ENCODE measurements at places on chromosomes 7 and 10.
A peak's percentile ranks its signal among the peaks of the same experiment; 100 is the strongest.

DNA sequence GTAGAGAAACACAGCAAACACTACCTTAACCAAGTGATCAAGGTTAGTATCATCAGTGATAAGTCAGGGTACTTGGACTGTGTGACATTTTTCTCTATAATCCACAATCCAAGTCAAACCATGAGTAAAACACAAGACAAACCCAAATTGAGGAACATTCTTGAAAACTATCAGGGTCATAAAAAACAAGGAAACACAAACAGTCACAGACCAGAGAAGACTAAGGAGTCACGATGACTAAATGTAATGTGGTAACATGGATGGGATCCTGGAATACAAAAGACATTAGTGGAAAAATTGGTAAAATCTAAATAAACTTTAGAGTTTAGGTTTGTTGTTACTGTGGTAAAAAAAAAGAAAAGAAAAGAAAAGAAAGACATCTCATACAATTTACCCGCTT is 103.8 kb downstream of the ARMH3 start:
- DNase-seq = no peak

GRCh38 chr10:132572545-132572937 is 35.0 kb downstream of the INPP5A start:
- DNase-seq = no peak

DNA sequence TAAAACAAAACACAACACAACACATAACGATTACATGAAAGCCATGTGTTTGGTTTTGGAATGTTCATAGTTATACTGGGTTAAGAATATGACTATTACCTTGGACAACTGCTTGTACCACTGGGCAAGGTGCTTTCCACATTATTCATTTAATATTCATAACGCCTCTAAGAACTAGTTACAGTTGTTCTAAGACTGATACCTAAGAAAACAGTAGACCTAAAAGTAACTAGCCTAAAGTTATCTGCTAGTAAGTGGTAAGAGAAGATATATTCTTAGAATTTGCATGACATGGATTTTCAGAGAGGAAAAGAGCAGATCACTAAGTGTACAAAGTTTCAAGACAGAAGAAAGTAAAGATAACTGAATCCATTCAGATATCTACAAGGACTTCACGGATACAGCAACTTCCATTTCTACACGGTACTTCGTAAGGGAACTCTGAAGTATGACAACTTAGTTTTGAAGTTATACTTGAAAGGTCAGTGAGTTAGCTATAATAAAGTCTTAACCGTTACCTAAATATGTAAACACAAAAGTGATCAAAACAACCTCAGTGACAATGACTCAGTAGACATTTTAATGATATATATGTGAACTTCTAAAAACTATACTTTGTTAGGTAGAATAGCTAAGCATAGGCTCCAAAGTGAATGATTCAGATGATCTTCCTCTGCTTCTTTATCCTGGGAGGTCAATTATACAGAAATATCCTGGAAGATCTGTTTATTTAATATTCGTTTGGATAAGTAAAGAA is 65.1 kb downstream of the MINDY3 start:
- no peak for DNase-seq

GRCh38 chr10:20007426-20007825 is 191.2 kb downstream of the PLXDC2 start:
- no peak for DNase-seq

GRCh38 chr7:101527844-101528667 is 101.0 kb downstream of the MYL10 start:
- no peak for DNase-seq

DNA sequence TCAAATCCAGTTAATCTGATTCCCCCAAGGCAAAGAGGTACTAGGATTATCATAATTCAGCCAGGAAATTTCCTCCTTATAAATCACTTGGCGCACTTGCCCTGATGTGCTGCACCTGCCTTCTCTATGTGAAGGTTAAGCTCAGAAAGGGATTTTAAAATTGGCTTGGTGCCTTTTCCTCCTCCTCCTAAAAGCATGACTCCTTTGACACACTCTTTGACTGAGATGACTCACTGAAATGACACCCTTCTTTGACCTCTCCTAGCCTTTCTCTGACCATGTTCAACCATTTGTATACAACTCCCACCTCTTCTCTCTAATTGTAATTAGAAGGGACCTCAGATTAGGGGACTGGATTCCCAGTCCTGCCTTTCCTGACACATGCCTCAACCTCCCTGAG is 46.5 kb downstream of the ABLIM1 start:
- no peak for DNase-seq

DNA sequence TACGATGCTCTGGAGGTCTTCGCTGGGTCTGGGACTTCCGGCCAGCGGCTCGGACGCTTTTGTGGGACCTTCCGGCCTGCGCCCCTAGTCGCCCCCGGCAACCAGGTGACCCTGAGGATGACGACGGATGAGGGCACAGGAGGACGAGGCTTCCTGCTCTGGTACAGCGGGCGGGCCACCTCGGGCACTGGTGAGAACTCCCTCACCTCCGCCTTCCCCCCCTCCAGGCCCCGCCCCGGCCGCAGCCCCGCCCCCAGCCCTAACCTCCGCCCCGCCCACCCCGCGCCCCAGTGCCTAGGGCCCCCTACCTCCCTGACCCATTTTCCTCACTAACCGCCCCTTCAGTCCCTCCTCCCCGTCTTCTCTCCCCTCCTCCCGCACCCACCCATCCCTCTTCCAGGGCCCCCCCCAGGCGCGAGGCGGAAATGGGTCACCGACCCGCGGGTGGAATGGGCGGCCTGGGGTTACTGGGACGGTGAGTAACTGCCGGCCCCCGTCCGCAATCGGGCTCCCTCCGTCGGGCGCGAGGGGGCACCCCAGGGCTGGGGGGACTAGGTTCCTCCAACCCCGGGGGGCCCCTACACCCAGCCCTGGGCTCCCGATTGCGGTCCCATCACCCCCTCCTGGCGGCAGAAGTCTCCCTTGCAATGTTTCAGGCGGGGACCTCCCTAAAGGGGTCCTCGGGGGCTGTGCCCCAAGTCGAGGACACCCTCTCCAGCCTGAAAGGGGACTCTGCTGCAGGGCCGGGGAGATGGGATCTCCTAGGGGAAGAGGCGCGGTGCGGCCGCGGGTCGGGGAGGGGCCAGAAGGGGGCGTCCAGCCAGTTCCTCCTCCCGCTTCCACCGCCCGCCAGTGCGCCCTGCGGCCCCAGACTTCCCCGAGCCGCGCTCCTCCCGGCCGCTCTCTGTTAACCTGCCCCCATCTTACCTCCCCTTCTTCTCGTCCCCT is 2.1 kb downstream of the PCOLCE start:
- DNase-seq = peak; percentile 17

DNA sequence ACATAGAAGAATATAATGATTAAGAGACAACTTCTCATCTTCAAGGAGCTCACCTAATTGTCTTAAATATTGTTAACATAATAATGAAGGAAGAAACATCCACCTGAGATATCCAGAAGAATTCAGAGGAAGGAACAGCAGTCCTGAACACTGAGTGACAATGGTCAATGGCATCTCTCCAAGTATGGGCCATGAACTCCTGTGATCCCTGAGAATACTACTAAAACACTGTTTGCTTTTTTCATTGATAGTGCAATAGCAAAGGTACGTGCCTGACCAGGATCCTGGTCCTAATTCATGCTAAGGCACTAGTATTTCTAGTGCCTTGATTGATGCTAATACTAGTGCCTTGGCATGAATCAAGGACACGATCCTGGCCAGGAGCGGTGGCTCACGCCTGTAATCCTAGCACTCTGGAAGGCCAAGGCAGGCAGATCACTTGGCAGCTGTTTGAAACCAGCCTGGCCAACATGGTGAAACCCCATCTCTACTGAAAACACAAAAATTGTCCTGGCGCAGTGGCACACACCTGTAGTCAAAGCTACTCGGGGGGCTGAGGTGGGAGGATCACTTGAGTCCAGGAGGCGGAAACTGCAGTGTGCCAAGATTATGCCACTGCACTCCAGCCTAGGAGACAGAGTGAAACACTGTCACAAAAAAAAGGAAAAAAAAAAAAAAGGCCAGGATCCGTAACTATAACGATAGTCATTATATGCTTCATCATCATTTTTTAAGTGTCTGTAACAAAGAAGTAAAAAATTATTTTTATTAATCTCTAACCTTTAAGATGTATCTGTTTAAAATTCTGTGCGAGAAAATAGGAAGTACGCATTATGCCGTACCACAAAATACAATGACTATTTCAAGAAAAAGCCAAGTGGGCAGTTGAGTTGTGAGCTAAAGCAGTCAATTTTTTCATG is 49.1 kb downstream of the SRPK2 start:
- DNase-seq = no peak

DNA sequence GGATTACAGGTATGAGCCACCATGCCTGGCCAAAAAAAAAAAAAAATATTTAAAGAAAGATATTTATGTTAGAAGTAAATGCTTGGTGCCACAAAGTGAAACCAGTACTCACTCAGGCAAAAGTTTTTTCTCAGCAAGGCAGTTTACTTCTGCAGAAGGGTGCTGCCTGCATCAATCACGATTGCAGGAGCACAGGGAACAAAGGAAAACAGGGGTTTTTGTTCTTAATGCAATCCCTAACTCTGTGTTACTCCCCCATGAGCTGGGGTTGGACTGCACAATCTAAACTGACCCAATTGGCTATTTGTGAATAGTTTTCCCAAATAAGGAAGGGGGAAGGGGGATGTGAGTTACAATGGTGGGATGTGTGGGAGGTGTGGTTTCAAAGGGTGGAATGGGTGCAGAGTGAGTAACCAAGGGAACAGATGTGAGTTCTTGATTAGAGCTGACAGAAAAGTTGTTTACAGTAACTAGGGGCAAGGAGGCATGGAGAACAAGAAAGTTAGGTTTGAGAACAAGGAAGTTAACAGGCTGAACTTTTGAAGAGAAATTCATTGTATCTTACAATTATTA is 255.4 kb downstream of the TYW1 start:
- DNase-seq = no peak

- DNase-seq = no peak
Observed at GRCh38 chr7:14807507-14807906, 95.0 kb downstream of the DGKB start.

DNA sequence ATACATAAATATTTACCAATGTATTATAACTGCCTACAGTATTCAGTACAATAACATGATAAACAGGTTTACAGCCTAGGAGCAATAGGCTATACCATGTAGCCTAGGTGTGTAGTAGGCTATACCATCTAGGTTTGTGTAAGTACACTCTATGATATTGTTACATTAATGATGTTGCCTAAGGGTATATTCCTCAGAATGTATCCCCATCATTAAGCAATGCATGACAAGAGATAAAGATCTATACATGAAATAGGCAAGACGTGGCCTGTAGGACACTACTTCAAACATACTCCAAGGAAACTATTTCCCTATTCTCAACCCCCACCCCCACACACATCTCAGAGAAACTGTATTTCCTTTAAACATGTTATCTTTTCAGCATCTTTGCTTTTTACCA is 15.3 kb upstream of the ADAM22 start:
- DNase-seq = no peak

DNA sequence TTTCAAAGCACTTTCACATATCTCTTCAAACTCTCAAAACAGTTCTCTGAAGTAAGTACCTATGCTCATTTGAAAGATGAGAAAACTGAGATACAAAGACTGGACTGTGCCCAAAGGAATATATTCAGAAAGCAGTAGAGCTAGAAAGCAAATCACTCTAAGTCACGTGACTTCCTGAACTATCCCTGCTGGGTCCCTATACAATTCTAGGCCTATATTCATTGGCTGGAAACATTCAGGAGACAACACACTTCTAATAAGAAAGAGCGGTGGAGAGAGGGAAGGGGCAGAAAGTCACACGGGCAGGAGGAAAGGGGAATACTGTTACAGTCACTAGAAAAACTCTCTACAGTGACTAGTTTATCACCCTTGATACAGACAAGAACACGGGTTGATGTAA is 140.0 kb downstream of the CHCHD3 start:
- DNase-seq = no peak

DNA sequence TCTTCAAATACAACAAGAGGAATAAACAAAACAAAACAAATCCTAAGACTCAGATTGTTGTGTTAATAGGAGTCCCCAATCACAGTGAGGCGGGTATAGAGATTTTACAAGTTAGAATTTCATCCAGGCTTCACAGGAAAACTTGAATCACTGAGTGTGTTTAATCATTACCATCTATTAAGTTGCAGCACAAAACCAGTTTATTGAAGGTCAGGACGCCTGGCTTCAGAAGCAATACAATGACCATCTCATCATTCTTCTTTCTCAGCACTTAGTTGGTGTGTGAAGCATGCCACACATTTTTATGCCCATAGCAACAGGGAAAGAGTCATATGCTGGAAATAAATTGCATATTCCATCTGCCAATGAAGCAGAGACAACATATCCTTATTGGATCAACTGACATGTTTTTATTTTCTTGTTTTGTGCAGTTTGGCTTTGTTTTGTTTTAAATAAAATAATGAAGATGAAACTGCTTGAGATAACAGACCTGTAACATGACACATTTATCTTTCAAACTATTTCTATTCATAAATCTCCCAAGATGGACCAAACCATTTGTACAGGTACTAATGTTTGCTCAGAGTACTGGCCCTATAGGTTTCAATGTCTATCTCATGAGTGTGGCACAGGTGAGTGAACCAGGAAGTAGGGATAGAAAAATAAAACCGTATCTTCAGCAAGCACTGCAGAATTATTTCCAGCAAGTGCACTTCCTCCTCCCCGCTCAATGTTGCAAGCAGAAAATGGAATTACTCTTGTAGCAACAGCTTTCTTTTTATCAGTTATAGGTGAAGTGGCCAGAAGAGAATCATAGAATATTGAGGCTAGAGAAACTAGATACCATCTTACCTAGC is 40.4 kb downstream of the TAC1 start:
- DNase-seq = no peak

DNA sequence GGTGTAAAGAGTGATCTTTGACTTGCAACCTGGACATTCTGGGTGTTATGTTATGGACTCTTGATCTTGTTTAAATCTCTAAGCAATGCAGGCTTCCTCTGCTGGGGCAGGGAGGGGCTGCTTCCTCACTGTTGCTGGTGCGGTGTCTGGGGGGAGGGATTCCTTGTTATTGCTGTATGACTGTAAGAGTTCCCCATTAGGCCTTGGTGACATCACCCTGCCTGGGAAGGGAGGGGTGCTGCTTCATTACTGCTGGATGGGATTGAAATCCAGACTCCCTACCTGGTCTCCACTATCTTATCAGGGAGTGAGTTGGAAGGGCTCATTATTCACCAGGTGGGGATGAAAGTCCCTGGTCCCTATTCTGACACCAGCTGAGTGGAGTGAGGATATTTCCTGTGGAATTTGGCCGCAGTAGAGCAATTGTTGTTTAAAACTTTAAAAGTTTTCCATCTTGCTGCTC is 8.8 kb downstream of the OGDH start:
- DNase-seq = no peak

GRCh38 chr10:24988831-24989640 is 26.9 kb downstream of the ENKUR start:
- no peak for DNase-seq

- DNase-seq = no peak
Observed at GRCh38 chr10:52703898-52704297, 68.7 kb downstream of the MBL2 start.

- DNase-seq = no peak
Observed at GRCh38 chr10:108112218-108112617, 947.7 kb upstream of the SORCS1 start.

GRCh38 chr10:5887641-5888040 is 2.1 kb downstream of the ANKRD16 start:
- no peak for DNase-seq

Data from NCI-H1048 (cell line).